ENCODE measurements at places on chromosomes 6 and 20.
A peak's percentile ranks its signal among the peaks of the same experiment; 100 is the strongest.

GRCh38 chr20:52869698-52870501, 102.3 kb upstream of the TSHZ2 start:
- no peak for DNase-seq

DNA sequence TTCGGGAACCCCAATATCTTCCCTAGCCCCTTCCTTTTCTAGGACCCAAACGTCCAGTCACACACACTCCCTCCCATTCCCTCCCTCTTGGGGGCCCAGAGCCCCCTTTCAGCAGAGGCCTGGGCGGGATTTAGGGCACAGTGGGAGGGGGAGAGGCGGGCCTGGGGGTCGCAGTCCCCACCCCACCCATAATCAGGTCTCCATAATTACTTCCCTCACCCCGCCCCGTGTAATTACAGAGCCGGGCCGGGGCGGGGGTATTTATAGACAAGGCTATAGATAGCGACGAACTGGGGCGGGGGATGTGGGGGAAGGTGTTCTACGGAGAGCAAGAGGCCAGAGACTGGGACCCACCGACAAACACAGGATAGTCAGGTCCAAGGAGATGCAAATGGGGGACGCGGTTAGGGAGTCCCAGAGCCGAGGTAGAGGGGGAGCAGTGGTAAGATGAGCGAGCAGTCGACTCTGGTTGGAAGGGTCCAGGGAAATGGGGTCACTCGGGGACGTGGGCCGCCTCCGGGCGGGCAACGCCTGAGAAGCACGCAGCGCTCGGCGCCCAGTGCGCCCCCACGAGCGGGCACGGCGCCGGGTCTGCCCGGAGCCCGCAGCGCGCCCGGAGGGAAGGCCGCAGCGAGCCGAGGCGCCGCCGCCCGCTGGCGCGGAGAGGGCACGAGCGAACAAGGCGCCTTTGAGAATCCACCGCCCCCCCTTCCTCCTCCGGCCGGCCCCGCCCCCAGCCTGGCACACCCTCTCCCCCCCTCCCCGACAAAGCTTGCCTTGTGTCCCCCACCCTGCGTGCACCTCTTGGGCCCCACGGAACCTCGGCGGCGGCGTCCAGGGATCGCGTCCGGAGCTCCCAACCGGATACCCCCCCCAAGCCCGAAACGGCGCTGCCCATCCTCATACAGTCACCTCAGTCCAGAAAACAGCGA, 670 bp upstream of the COL11A2 start:
- DNase-seq = no peak

DNA sequence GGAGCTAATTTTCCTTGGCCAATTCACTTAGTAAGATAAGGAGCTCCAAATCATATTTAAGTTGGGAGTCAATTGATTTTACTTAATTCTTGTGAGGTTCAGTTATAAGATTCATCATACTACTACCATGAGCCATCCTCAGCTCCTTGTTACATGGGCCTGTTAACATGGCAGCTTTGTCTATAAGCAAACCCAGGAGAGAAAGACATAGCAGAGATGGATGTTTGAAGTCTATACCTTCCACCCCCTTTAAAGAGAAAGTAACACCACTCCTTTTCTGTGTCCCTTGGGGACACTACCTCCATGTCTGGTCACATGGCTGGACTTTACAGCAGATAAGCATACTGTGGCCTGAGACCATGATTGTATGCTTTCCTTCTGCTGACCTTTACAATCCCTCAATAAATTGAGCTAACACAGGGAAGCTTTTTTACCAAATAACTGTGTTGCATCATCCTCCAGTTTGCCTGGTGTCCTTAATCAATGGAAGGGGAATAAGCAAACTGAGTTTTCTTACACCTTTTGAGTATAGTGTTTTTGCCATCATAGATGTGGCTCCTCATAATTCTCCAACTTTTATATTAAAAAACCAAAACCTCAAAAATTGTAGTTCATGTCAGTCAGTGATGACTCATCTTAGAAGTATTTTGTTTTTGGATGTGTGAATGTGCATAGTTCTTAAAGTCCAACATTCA, 9.8 kb upstream of the ZNFX1 start:
- DNase-seq = peak; percentile 80

- peak; percentile 44 for DNase-seq
These were observed 690 bp downstream of the GDAP1L1 start for GRCh38 chr20:44247586-44248409.

DNA sequence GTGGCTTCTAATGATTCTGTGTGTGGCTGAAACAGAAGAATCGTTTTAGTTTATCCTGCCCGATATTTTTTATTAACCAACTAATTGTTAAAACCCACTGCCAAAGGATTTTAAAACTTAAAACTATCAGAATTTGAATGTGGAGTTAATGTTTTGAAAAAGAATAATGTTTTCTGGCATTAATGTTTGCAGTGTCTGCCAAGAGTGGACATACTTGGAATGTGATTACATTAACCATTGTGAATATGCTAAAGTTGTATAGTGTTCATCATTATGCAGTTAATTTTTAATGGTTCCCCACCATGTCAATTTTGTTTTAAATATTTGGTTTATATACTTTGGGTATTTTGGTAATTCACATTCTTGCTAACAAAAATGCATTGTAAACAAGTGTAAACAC, 24.4 kb downstream of the DCBLD1 start:
- no peak for DNase-seq

GRCh38 chr6:76230711-76231110, 158.2 kb upstream of the IMPG1 start:
- no peak for DNase-seq

- DNase-seq = no peak
These were observed 296 bp downstream of the ADNP start for GRCh38 chr20:50930976-50931305.

DNA sequence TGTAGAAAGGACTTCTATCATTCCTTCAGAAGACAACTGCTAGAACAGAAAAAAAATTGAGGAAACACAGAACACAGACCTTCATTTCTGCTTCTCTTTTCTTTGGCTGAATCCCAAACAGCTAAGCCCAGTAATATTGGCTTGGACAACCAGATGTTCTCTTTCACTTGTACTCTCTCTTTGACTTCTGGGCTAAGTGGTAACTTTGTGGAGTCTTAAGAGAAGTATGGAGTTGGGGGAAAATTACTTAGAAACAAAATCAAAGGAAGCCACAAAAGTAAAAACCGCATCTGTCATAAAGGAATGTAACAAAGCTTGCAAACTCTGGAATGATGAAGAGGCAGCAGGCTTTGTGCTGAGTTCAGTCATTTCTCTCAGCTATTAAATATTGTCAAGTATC, 587.5 kb downstream of the CBLN4 start:
- no peak for DNase-seq

DNA sequence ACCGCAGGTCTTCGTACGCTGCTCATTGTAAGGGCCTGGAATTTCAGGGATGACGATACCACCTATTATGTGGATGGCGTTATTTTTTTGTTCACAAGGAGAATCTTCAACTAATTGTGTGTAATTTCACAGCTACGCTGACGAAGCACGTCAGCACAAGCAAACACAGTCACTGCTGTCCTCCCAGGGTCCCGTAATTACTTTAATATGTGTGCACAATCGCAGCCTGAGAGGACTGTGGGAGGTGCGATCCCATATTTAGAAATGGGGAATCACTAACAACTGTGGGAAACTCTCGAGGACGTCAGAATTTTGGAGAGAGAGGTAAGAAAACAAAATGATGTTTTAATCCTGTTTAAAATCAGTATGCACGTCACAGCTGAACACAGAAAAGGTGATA, 40.2 kb upstream of the DACT2 start:
- DNase-seq = no peak

DNA sequence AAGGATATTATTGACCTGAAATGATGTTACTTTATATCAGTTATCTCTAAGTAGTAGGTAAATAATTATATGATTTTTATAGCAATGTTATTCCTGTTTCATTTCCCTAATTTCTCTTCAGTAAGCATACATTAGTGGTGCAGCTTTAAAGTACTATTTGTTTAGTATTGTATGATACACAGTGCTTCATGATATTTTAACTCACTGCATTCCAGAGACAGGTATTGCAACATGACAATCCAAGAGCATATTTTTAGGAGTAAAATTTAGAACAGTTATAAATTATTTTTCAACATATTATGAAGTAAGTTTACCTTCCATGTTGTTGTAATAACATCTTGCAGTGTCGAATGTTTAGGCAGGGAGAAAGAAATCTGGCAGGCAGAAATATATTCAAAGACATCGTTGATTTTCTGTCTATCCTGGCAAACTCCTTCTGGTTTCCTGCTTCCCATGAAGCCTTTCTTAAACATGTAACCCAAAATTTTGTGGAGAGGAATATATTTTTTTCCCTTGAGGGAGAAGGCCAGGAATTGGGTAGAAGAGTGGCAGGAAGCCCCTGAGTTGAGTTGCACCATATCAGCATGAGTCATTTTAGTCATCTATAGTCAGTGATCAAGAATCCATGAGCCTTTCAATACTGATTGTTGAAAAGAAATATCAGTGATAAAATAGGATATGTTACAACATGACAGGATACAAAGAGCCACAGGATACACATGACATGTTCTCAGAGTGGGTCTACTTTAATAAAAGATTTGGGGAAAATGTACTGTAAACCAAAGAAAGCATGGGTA, 29.0 kb upstream of the PTCHD4 start:
- DNase-seq = no peak

- DNase-seq = no peak
These were observed 875.3 kb downstream of the EYS start for GRCh38 chr6:64831680-64832079.

- DNase-seq = peak; percentile 41
These were observed 8.3 kb downstream of the LRRN4 start for GRCh38 chr20:6045566-6045965.

DNA sequence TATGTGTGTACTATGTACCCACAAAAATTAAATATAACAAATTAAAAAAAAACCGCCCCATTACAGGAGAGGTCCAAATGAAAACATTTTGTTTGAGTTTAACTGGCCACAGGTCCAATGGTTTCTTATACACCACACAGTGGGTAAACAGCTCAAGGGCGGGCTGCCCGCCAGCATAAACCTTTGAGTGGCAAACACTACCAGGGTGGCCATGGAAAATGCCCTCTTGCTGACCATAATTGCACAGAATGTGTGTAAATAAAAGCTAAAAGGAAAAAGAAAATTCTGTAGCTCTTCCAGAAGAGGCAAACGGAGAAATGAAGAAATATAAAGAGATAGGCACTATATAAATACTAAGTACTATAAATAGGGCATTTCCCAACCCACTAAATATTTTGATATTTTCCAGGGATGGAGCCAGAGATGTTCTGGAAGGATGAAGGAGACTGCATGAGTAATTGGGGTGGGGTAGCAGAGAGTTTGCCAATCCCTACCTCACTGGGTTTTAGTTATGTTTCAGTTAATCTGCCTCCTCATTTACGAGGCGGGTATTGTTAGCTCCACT, 1.1 kb upstream of the CDC5L start:
- DNase-seq = no peak
